Mucosa of descending colon (tissue), 3 donors: ENCODE measurements at places on chromosomes 7 and 10. TPM values are rescaled to one million over a fixed set of nuclear protein-coding genes. Genes with fewer than 3 reads are reported as not detected.

The FXYD4 gene
- total RNA-seq, result not detected

The CDC14C gene
- not detected for total RNA-seq

The CYP26C1 gene
- total RNA-seq, result 0.14 TPM

GRCh38 chr10:71657604-71658466 is 61.7 kb downstream of the C10orf105 start:
- DNase-seq, result no peak

DNA sequence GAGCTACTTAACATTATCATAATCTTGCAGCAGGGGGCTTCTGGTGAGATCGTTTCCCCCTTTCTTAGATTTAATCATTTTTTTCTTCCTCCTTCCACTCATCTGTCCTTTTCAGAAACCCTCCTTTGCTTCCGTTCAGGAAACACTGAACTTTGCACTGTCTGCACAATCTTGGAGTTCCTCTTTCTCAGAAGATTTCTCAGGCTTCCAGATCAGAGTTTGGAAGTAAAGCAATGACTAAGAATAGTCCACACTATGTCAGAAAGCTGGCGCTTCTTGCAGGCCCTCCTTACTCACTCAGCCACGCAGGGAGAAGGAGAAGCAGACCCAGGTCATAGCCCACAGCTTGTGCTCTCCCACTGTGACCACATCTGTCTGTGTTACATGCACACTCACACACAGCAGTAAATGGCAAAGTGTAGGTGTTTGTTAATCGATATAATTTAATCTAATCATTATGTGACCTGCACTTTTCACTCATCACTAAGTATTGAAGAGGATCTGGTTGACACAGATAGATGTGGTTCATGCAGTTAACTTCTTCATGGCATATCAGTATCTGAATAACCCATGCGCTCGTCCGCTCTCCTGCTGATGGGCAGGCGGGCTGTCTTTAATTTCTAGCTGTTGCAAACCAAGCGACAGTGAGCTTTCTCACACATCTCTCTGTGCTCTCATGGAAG is 30.2 kb downstream of the ALOX5 start:
- no peak for DNase-seq

DNA sequence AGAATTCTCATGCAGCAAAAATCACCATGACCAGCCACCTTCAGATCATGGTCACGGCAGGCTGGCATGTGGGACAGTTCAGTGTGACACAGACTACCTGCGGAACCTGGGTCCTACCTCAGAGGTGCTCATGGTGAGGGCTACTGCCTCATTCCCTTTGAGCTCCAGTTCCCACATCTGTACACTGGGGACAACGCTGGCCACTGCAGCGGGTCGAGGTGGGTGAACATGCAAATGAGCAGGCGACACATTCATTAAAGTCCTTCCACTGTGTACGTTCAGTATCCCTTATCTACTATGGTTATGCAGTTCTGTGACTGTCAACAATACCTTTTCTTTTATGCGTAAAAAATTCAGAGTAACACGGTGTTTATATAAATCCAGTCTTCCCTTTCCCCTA is 218.7 kb upstream of the AOAH start:
- no peak for DNase-seq

DNA sequence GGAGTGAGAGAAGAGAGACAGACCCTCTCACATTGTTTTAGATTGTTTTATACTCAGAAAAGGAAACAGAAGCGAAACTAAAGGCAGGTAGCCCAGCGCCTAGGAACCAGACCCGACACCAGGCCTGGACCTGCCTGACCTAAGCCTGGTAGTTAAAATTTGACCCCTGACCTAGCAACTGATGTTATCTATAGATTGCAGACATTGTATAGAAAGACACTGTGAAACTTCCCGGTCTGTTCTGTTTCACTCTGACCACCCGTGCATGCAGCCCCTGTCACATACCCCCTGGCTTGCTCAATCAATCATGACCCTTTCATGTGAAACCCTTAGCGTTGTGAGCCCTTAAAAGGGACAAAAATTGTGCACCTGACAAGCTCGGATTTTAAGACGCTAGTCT is 31.6 kb downstream of the VIPR2 start:
- no peak for DNase-seq
